CD4-positive, alpha-beta memory T cell (primary cell): ENCODE measurements at places on chromosomes 13 and 19.

DNA sequence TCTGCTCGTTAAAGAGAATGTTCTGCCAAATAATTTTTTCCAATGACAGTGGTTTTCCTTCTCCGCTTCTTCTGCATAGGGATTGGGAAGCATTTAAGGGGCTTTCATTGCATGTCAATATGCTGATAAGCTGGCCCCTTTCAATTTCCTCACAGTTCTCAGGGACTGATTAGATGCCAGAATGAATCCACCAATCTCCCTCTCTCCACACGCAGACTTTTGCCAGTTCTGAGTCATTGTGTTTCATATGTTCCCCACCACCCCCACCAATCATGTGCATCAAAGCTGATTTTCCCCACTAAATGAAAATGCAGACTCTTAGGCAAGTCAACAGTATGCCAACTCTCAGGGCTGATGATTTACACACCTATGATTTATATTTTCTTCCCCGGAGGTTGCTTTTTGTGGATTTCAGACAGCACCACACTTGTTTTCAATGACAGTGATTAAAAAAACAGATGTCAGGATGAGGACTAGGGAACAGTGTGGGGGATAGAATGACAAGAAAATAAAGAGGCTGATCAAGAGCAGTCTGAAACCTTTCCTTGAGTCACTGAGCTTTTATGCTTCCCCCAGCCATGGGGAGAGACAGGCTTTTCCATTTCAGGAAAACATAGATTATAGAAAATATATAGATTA is 47.9 kb upstream of the C13orf42 start:
- DNase-seq, result no peak

GRCh38 chr13:62356977-62357376 is 941.3 kb upstream of the PCDH20 start:
- DNase-seq, result no peak

DNA sequence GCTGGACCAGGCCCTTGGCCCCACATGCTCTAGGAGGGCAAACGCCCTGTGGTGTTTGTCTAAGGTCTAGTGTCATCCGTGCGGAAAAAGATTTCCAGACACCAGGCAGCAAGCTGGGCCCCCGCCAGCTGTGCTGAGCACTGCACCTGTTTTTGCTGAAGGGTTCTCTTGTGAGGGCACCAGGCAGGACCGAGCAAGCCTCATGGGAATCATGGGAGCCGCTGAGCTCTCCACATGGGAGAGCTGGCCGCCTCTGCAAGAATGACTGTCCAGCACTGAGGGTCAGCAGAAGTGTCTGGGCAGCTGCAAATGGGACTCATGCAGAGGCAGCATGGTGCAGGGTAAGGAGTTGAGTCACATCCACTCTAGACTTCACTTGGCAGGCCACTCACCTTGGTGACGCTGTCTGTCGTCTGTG is 12.0 kb downstream of the B3GNT8 start:
- DNase-seq, result no peak

DNA sequence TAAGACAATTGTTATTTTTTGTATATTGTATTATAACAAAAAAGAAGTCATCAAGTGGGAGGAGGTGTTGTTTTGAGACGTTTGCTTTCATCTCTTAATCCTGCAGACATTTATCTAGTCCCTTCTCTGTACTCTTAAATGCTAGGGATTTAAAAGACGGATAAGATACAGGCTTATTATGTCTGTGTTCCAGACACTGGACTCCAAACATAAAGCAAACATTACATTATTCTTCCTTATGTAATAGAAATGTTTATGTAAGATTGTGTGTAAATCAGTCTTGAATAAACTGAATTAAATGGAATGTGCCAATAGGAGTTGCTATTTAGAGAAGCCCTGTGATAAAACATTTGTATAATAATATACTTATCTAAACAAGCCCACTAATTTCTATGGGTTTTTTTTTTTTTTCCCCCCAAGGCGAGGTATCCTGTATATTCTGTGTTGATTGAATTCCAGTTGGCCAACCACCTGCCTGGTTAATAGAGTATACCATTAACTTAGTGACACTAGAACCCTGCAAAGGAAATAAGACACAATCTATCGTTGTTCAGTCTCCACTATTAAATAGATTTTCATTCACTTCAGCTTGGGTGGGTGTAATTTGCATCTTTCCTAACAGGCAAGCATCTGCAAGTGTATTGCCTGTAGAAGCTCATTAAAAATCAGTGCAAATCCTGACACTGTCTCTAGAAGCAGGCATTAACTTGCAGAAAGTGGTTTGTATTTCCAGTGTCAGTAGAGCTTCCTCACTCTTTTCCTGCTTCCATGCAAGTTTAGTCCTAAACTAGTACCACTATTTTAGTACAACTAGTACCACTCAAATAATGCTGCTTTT is 69.0 kb downstream of the LRCH1 start:
- DNase-seq, result no peak

DNA sequence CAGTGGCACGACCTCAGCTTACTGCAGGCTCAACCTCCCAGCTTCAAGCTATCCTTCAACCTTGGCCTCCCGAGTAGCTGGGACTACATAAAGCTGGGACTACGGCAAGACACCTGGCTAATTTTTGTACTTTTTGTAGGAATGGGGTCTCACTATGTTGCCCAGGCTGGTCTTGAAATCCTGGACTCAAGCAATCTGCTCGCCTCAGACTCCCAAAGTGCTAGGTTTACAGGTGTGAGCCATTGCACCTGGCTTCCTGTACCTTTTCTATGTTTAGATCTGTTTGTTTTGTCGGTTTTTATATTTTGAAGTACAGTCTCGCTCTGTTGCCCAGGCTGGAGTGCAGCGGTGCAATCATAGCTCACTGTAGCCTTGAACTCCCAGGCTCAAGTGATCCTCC is 17.5 kb upstream of the TICAM1 start:
- no peak for DNase-seq

GRCh38 chr13:110536006-110536693 is 25.4 kb downstream of the RAB20 start:
- no peak for DNase-seq

DNA sequence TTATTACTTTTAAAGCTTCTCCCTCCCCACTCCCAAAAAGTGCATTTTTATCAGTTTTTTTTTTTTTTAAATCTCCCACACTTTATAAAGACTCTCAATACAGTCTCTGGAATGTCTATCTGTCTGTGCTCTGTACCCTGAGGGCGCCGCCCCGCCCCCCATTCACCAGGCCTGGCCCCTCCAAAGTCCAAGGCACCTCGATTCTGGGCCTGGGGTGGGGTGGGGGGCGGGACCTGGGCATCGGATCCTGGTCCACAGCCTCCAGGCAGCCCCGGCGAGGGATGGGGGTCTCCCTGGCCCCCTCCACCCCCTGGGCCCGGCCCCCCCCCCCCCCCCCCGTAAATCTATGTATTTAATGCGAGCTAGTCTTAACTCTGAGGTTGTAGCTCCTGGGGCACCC is 23.3 kb downstream of the ZBTB7A start:
- no peak for DNase-seq

- DNase-seq, result no peak
Measured at GRCh38 chr13:58056426-58056825, 424.9 kb downstream of the PCDH17 start.

DNA sequence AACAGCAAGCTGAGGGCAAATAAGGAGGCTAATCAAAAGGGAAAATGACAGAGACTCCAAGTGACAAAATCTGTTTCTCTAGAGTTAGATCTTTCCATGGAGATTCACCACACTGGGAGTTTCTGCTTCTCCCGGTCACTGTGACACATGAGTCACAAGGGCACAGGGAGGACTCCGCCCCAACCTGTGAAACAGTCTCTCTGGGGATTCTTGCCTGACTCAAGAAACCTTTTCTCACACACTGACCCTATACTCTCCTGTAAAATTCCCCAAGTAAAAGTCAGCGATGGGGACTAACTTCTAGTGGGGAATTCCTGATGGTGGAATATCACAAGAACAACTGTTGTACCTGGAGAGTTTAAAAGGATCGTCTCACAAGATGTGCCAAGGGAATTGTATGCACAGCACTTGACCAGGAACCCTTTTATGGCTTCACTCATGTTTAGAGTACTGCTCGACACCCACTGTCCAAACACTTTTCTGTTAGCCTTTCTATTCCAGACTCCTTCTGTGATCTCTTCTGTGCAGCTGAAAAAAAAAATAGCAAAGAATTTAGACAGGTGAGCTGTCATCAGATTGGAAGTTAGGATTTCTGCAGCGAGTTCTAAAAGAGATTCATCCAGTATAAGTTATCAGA is 46.8 kb upstream of the URAD start:
- no peak for DNase-seq

DNA sequence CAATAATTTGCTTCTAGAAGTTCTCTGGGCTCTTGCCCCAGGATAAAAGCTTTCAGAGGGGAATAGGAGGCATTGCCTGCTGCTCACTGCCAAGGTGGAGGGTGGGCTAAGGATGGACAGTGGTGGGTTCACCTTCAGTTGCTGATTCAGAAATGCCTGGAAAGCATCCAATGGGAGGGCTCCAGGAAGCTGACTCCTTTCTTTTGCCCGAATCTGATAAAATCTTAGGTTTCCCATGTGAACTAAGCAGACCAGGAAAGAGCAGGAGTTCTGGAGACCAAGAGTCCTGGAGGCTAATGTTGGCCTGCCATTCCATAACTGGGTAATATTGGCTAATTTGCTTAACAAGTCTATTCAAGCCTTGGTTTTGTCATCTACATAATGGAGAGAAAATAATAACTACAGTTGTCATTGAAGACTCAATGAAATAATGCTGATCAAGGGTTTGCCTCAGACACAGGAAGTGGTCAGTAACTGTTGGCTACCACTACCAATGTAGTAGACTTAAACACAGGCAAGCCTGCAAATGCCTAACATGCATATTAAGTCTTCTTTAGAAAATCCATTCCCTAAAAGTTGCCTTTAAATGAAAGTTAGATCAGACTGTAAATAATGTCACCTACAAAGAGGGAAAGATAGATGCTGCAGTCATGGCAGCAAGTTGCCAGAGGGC is 528.4 kb upstream of the NBEA start:
- no peak for DNase-seq

- no peak for DNase-seq
Measured at GRCh38 chr19:16585808-16586476, 13.7 kb upstream of the SLC35E1 start.

- no peak for DNase-seq
Measured at GRCh38 chr13:94234738-94235137, 244.7 kb downstream of the DCT start.

DNA sequence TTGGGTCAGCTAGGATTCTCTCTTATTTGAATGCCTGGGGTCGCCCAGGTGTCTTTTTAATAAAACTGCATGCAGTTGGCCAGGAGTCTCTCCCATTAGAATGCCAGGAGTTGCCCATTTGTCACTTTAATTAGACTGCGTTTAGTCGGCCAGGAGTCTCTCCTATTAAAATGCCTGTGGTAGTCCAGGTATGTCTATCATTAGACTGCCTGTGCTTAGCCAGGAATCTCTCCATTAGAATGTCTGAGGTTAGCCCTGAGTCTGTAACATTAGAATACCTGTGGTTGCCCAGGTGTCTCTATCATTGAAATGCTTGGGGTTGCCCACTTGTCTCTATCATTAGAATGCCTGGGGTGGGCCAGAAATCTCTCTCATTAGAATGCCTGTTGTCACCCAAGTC is 1470.9 kb downstream of the UQCRFS1 start:
- DNase-seq, result no peak

GRCh38 chr19:45355402-45355801 is 14.9 kb downstream of the KLC3 start:
- no peak for DNase-seq

GRCh38 chr19:54160854-54161253 is 1.3 kb upstream of the LENG1 start:
- DNase-seq, result no peak

GRCh38 chr13:94617389-94618000 is 15.8 kb downstream of the GPR180 start:
- DNase-seq, result peak; percentile 43

- no peak for DNase-seq
Measured at GRCh38 chr13:82878536-82878935, 1003.7 kb downstream of the SLITRK1 start.

GRCh38 chr19:2759362-2759761 is 19.5 kb upstream of the SLC39A3 start:
- DNase-seq, result no peak

DNA sequence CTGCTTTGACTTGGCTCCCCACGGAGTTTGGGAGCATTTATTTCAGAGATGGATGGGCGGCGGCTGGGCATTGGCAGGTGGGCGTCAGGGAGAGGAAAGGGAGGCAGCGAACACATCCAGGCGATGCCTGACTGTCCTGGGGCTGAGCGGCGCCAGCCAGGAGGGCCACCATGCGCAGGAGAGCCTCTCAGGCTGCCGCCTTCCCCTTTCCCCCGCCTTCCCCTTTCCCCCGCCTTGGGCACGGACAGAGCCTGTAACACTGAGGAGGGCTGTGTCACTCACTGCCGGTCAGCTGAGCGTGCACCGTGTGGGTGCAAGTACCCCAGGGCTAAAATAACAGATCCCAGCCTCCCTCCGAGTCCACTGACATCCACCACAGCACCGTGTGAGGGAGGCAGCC is 11.4 kb downstream of the MCF2L start:
- DNase-seq, result no peak

DNA sequence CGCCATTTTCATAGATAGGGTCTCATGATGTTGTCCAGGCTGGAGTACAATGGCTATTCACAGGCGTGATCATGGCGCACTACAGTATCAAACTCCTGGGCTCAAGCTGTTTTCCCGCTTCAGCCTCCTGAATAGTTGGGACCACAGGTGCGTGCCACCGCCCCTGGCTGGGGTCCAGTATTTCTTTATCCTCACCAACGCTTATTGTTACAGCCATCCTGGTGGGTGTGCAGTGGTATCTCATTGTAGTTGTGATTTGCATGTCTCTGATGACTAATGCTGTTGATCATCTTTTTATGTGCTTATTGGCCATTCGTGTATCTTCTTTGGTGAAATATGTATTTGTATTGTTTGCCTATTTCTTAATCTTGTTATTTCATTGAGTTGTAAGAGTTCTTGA is 49.0 kb downstream of the SIPA1L3 start:
- no peak for DNase-seq

- no peak for DNase-seq
Measured at GRCh38 chr13:44021422-44021821, 141.7 kb downstream of the LACC1 start.

- no peak for DNase-seq
Measured at GRCh38 chr13:109422161-109422560, 364.2 kb downstream of the IRS2 start.

DNA sequence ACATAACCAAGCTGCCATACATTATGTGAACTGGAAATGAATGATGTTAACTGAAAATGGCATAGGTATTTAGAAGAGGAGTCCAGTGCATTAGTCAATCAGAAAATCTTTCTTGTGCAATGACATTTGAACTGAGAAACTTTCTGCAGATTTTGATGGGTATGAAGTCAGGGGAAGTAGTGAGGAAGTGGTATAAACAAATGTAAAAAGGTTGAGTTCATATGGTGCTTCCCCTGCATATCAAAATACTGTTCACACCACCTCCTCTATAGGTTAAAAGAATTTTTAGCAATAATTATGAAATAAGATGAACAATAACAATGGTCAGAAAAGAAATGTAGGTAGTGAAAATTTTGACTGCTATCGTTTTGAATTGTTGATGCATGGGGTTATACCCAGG is 800.0 kb downstream of the SLITRK6 start:
- DNase-seq, result no peak

GRCh38 chr13:100088644-100089464 is at the start of gene PCCA:
Gene PCCA (plus strand): TSS chr13:100089093. CDS start chr13:100089121, 28 bp downstream.
- peak; percentile 60 for DNase-seq

GRCh38 chr13:85230691-85231093 is 568.5 kb downstream of the SLITRK6 start:
- no peak for DNase-seq
